Fibroblast of the aortic adventitia (primary cell): ENCODE measurements at places on chromosomes 1 and 21. TPM values are rescaled to one million over a fixed set of nuclear protein-coding genes. Genes with fewer than 3 reads are reported as not detected.

FCRL5 gene
- total RNA-seq = not detected in 2 replicates

HPCAL4 gene
- total RNA-seq = under 0.01 TPM in 1 of 2 replicates, not detected in the other

HTR1D gene
- total RNA-seq = not detected in 2 replicates

IGSF9 gene
- 2.0 TPM in 1 of 2 replicates, not detected in the other for total RNA-seq

GBP7 gene
- total RNA-seq = not detected in 2 replicates

SPRR1B gene
- not detected in 2 replicates for total RNA-seq

OR2M3 gene
- total RNA-seq = under 0.01 TPM in 1 of 2 replicates, not detected in the other

ITPKB gene
- total RNA-seq = 7.5 and 17.2 TPM in 2 replicates

USH2A gene
- under 0.01 TPM in 1 of 2 replicates, not detected in the other for total RNA-seq

RPF1 gene
- total RNA-seq = 17.9 and 51.6 TPM in 2 replicates

FAM177B gene
- total RNA-seq = not detected in 2 replicates

NTMT2 gene
- not detected in 2 replicates for total RNA-seq

PADI1 gene
- 0.09 TPM in 1 of 2 replicates, not detected in the other for total RNA-seq

NHLH1 gene
- not detected in 2 replicates for total RNA-seq

OLFM3 gene
- total RNA-seq = not detected in 2 replicates

VHLL gene
- not detected in 2 replicates for total RNA-seq

CHD5 gene
- total RNA-seq = 0.08 and 0.09 TPM in 2 replicates

OVAAL gene
- not detected in 2 replicates for total RNA-seq
